Stimulated activated CD8-positive, alpha-beta memory T cell treated with anti-CD3 and anti-CD28 coated beads, Interleukin-7, amount 100 ng/mL, for 48 hours (primary cell): ENCODE measurements at places on chromosomes 12 and 14.

GRCh38 chr12:51390891-51391282 lies 319 bp downstream of the GALNT6 start:
- DNase-seq = no peak

DNA sequence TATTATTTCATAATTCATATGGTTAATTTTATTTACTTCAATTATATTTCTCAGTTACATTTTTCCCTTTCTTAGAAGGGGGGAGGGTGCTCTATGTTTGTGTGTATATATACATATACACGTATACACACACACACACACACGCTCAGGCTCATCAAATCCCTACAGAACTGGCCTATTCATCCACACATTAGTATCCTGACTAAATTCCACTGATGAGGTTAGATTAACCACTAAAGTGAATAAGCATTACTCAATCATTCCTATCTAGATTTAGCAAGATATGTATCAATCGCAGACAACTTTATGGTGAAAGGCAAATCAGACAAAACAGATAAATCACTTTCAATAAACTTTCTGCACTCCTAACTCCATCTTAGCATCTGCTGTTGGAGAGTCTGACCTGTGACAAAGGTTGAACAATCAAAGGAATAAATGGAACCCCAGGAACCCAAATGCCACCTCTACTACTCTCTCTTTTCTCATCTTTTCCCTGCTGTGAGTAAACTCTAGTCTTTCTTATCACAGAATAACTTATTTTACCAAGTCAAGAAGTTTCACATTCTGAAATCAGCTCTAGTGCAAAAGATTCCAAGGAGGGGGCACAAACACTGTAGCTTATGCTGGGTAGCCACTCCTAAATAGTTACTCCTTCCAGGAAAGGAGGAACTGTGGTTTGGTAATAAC lies 67.6 kb downstream of the RALGAPA1 start:
- no peak for DNase-seq

DNA sequence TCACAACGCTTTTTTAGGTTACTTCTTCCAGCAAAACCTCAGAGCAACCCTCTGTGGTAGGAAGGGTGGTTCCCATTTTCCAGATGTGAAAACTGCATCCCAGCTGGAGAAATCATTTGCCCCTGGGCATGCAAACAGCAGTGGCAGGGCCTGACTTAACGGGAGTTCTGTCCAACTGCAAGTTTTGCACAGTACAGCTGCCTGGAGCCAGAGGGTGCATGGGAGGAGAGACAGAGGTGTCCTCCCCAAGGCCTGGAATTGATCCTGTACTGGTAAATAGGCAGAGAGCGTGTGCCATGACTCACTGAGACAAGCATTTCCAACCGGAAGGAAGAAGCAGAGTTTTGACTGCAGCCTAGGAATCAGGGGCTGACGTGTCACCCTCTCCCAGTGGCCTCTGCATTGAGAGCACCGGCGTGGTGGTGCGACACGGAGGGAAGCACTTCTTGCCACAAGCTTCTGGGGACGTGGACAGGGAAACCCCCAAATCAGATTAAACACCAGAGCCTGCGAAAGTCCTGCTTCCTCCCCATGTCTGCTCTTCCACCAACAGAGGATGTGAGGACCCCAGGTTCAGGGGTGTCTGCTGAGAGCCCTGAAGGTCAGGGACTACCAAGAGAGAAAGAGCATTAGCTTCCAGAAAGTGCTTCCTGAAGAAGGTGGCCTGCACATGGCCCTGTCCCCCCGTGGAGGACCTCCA lies 19.0 kb upstream of the SERPINA4 start:
- no peak for DNase-seq

DNA sequence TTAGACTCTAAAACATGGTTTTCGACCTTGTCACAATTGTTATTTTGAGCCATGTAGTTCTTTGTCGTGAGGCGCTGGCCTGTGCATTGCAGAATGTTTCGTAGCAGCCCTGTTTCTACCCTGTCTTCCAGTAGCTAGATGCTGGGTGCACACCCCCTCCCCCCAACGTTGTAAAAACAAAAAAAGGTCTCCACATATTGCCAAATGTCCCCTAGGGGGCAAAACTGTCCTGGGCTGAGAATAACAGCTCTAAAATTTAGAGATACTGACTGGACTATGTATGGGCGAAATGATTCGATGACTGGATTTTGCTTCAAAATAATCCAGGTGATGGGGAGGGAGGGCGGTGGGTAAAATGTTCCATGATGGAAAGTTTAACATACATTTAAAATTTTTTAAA lies 126.1 kb upstream of the FUT8 start:
- no peak for DNase-seq

- no peak for DNase-seq
Measured at GRCh38 chr12:71218616-71219015, 60.8 kb upstream of the TSPAN8 start.

GRCh38 chr12:28611115-28611435 lies 420.8 kb downstream of the CCDC91 start:
- DNase-seq = no peak

GRCh38 chr14:95523815-95524448 lies 7.5 kb upstream of the SYNE3 start:
- no peak for DNase-seq

GRCh38 chr12:58359084-58359483 lies 417.7 kb downstream of the ATP23 start:
- no peak for DNase-seq

DNA sequence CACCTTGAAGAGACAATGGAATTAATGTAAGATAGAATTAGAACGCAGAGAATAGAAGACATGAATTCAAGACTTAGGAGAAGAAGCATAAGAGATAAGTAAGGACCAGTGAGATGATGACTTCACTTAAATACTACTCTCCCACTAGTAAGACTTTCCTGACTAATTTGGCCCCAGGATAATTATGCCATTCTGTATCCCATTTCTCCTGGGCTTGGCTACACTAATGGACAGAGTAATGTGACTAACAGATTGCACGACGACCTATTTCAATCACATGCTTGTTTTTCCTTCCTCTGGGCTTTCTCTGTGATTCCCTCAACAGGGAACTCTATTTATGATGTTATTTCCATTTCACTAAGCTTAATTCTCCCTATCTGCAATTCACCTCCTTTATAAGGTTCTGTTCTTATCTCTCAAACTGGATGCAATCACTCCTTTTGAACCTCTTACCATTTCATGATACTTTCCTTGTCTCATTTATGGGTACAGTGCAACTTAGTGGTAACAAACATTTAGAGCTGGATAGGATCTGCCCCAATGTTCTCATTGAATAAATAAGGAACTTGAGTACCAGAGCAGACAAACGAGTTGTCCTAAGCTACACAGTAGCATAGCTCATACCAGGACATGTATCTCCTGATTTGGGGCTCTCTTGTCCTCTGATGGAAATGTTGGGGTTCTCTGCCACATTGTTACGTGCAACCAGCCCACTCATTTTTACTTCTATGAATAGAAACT lies 102.7 kb downstream of the BTG1 start:
- DNase-seq = no peak

DNA sequence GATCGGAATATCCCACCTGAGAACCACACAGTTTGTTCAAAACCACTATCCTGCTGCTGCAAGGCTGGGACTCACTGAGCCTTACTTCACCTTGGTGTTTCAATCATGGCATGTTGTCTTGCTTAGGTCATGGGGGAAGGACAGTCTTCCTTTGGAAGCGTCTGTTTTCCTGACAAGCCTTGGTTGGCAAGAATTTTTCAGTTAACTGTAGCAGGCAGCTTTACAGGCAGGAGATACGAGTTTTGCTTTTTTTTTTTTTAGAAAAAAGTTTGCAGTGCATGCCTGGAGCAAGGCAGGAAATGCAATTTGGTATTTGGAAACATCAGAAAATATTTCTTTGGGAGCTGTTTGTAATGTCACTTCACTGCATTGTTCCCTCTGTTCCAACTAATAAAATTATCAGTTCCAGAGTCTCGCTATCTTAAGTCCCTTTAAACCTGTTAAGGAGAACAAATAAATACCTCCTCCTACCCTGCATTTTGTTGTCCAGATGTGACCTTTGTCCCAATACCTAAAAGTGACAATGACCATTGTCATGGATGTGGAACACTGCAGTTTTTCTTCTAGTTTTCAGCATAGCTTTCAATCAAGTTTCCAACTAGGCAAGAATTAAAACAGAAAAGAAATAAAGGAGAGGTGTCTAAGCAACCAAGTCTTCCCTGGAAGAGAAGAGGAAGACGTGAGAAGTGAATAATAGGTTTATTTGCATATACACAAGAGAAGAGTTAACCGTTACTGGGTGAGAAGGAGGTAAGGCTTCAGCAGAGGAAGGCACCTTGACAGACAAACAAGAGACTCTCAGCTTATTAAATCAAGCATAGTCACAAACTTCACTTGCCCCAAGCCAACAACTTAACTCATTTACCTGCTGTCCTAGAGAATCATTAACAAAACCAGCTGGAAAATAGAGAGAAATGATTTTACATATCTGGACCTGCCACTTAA lies 71.4 kb upstream of the ACTN1 start:
- DNase-seq = no peak

- DNase-seq = no peak
Measured at GRCh38 chr14:33480887-33481184, 470.0 kb downstream of the EGLN3 start.

DNA sequence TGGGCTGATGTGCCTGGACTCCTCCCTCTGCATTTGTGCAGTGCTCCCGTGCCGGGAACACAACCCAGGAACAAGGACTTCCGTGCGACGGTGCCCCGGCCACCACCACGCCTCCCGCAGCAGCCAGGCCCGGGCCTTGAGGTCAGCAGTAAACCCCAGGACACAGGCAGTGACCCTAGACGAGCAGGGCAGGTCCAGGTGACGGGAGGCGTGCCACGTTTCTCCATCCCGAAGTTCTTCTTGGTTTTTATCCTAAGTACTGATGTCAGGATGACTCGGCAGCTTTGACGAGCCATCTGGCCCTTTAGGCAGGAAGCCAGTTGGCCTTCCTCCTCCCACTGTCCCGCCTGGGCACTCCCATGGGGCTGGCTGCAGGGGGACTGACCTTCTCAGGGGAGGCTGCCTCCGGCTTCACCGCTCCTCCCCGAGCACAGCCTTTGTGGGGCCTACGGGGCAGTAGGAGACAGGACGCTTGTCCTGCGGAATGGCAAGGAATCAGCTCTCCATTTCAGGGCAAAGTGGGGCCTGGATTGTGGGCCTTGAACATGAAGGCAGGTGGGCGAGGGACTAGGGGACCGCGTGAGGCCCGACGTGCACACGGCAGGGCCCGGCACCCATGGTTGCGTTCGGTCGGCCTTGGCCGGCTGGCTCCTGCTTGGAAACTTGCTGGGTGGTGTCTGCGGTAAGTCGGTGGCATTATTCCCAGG lies 94.1 kb downstream of the FBXL14 start:
- DNase-seq = no peak

DNA sequence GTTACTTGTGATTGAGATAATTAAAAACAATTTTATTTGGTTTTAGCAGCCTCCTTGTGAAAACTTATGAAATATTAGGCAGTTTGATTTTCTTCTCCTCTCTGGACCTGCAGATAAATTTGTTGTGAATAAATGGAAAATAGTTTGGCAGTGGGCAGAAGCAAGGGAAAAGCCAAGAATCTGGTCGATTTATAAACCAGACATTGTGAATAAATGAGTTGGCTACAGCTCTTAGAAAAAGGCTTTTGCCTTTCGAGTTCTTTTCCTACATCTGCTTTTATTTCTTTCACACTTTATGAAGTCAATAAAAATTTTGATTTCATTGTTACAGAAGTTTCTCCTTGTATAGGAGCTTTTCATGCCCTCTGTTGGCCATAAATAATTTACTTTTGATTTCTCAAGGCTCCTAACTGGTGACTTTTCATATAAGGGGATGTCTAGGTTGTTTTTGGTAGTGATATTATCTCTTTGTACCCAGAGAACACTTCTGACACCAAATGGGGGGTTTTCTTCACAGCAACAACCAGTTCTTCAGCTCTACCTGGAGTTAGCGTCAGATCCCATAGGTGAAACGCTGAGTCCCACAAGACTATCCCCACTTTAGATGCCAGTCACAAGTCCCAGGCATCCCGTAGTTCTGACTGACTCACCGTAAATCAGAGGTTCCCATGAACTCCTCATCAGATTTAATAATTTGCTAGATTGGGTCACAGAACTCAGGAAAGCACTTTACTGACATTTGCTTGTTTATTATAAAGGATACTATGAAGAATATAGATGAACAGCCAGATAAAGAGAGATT lies 136.5 kb upstream of the DNM1L start:
- DNase-seq = no peak

- DNase-seq = no peak
Measured at GRCh38 chr12:105775343-105775742, 363.4 kb downstream of the NUAK1 start.

DNA sequence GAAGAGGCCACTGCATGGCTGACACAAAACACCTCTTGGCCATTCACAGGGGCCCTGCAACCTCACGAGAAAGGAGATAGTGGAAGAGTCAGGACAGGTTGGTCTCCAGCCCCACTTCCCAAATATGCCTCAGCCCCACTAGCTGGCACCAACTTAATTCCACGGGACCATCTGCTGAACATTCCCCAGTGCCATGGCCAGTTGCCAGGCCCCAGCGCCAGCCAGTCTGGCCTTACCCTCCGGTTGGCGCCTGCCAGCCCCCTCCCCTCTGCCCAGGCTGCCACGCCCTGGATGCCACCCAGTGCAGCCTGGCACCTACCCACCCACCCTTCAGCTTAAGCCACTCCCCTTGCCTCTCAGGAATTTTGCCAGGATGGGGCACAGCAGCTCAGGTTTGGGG lies 21.2 kb upstream of the HSPB8 start:
- no peak for DNase-seq

DNA sequence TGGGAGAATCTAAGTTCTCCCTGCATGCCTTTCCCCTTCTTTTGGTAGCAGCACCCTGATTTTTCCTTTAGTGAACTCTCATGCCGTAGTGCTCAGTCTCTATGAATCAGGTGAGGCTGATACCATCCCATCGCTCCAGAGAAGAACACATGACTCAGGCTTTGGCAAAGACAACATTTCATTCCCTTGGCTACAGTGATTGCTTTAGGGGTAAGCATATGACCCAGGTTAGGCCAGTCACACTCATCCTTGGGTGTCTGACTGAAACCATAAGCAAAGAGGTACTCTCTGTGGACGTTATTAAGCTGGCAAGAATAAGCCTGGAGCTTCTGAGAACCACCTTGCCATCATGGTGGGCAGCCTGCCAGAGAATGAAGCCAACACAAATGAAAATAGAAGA lies 141.8 kb downstream of the MYRFL start:
- DNase-seq = no peak

- DNase-seq = no peak
Measured at GRCh38 chr12:115636546-115636945, 640.9 kb downstream of the MED13L start.

DNA sequence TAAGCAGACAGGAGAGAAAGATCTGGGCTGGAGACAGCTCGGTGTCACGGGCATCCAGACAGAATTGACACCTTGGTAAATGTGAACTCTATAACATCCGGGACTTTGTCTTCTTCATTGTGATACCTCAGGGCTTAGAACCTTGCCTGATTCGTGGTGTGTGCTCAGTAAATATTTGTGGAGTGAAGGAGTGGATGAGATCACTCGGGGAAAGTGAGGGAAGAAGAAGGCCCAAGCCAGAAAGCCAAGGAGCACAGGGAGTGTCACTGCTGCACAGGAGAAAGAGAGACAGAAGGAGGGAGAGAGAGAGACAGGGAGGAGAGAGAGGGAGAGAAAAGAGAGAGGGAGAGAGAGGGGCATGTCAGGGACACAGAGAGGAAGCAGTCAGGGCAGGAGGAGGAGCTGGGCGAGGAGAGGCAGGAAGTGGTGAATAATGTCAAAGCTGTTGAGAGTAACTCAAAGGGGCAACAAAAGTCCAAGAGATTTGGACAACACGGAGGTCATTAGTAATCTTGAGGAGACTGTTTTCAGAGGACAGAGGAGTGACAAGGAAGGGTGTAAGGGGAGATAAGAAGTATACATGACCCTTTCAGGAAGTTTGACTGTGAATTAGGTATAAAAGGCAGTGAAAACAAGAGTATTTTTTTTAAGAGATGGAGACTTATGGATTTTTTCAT lies 141.6 kb upstream of the MAX start:
- DNase-seq = no peak
